ENCODE measurements at places on chromosomes 6 and 20. TPM values are rescaled to one million over a fixed set of nuclear protein-coding genes. Genes with fewer than 3 reads are reported as not detected.

The RNF144B gene
- 0.14 TPM for total RNA-seq

The MLIP gene
- total RNA-seq, result not detected

The PRRT1 gene
- total RNA-seq, result 0.74 TPM

The CST5 gene
- total RNA-seq, result not detected

The FERMT1 gene
- 17.0 TPM for total RNA-seq

The LINC00237 gene
- not detected for total RNA-seq

The CD24 gene
- total RNA-seq, result 180 TPM

The LPA gene
- not detected for total RNA-seq

The FABP7 gene
- total RNA-seq, result not detected

The RCAN2 gene
- total RNA-seq, result not detected

The SLC44A4 gene
- 0.07 TPM for total RNA-seq

The TCP1 gene
- total RNA-seq, result 254 TPM

The EFCAB8 gene
- not detected for total RNA-seq

The BFSP1 gene
- total RNA-seq, result 6.0 TPM

The L3MBTL1 gene
- total RNA-seq, result 0.81 TPM

The AIF1 gene
- not detected for total RNA-seq

The TP53TG5 gene
- not detected for total RNA-seq

The CCN6 gene
- total RNA-seq, result not detected

The LY6G6D gene
- not detected for total RNA-seq

The PROKR2 gene
- total RNA-seq, result not detected

Measured in A549 treated with RU486 at 1 μM for 4 hours (cell line).